Brain microvascular endothelial cell (primary cell): ENCODE measurements at places on chromosomes 3 and 15.

DNA sequence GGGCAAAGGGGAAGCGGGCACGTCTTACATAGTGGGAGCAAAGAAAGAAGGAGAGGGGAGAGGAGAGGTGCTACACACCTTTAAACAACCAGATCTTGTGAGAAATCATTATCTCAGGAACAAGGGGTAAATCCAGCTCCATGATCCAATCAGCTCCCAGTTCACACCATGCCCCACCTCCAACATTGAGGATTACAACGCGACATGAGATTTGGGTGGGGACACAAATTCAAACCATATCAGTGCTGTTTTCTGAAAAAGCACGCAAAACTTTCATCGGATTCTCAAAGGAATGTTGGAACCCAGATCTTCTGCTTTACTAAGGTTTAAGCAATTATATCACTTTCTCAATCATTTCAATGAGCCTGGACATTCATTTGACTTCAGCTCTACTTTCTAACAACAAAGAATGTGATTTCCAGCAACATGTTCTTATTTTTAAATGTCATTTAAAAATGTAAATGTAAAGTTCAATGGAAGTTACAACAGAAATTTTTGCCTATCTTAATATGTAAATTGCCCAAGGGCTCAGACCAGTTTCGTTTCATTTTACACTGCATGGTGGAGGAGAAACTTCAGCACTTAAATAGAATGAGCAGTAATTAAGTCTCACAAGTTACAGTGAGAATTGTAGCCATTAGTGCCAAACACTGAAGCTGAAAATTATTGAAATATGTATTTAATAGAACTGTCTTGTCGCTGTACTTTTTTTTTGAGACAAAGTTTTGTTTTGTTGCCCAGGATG, 8.4 kb upstream of the CCDC54 start:
- no peak for DNase-seq

- DNase-seq: no peak
These were observed 239.0 kb upstream of the NAALADL2 start for GRCh38 chr3:174620138-174620537.

GRCh38 chr3:46681387-46681786, 12.1 kb downstream of the ALS2CL start:
- no peak for DNase-seq

DNA sequence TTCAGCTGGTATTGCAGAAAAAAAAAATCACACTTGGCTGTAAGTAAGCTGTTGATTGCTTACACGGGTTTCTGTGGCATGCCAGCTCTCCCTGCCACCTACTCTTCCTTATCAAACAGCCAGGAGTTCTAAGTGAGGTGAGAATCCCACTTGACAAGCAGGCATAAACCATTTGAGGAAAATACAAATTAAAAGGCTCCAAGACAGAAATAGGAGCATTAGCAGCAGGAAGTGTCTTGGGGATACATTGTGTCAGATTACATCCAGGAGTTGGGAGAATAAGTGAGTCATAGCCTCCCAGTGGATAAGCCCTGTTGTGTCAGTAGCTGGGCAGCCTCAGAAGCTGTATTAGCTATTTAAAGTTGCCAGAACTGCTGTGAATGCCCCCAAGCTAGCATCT, 256.0 kb downstream of the CNTN4 start:
- no peak for DNase-seq

- no peak for DNase-seq
These were observed 9.1 kb upstream of the GRAMD2A start for GRCh38 chr15:72206677-72207000.

- no peak for DNase-seq
These were observed 30.2 kb downstream of the LYSMD4 start for GRCh38 chr15:99702895-99703602.

DNA sequence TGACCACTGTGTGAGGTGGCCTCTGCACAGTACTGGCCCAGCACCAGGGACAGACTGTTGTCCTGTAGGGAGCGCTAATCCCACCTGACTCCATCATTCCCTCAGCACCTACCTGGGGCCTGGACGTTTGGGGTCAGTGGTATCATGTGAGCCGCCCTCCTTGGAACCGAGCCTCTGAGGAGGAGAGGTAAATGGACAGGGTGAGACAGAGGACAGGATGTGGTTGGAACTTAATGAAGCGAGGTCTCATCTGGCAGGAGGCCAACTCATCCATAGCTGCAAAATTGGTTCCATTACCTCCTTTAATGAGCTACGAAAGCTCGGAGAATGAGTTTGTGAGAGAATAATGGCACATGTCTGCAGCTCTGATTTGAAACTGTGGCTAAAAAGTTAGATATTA, 13.9 kb downstream of the MAPKAPK3 start:
- no peak for DNase-seq

DNA sequence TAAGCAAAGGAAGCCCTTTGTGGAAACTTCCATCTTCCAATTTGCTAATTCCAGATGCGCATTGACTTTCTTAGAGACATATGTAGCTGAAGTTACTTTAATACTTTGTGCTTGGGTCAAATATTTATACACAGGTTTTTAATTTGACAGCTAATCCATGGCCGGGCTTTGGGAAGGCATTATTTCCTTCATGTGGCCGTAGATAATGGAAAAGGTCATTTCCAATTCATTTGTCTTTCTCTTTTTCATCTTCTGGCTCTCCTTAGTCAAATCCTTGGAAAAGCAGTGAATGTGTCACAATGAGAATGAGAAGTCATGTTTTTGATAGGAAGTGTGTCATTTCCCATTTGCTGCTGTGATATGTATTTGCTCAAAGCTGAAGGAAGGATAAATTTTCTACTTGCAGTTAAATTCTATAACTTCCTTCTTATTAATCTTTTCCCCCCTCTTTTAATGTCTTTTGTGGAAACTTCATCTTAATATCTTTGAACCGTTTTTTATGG, 323.3 kb downstream of the CLSTN2 start:
- DNase-seq: no peak

- DNase-seq: no peak
These were observed 316.8 kb downstream of the VPS13C start for GRCh38 chr15:61743345-61743909.

DNA sequence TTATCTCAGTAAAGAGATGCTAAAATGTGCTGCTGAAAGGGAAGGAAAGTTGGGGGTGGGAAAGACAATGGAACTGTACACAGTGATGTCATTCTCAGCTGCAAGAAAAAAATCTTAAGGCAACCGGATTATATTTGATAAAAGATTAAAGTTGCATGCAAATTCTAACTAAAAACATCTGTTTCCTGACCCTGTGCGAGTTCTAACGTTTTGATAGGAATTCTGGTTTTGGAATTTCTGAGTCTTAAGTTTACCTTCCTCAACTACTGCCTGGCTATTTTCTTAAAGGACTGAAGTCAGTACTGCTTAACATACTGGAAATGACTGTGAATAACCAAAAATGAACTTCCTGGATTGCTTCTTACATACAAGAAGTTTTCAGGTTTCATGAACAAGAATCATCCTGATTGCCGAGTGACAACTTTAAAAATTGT, 115.5 kb downstream of the SLC25A26 start:
- DNase-seq: peak; percentile 48

DNA sequence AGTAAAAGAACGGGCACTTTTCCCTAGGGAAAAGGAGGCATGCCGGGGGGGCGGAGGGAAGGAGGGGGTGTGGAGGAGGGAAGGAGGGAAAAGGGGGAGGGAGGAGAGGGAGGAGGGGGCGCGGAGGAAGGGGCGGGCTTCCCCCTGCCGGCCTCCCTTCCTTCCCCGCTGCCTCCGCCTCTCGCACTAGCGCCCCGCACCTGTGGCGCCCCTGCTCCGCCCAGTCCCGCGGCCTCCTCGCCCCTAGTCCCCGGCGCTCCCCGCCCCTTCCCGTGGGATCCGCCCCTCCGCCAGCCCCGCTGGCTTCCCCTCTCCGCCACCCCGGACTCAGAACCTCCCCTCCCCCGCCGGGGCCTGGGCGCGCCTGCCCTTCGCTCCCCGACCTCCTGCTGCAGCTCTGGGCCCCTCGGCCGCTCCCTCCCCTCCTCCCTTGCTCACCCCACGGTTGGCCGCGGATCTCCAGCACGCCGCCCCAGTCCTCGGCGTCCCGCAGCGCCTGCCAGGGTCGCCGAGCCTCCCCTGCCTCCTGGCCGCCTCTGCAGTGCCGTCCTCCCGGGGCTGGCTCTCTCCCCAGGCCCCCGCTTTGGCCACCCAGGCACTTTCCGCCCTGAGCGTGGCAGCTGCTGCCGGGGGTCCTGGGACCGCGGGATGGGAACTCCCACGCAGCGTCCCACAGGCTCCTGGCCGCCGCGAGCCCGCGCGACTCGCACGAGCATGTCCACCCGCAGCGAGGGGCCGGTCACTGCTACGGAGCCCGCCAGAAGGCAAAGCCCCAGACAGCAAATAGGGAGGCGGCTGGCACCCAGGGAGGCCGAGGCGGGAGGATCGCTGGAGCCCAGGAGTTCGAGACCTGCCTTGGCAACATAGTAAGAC, 147.4 kb downstream of the TJP1 start:
- DNase-seq: no peak

- no peak for DNase-seq
These were observed 110.7 kb upstream of the C2CD4B start for GRCh38 chr15:62275831-62276230.

DNA sequence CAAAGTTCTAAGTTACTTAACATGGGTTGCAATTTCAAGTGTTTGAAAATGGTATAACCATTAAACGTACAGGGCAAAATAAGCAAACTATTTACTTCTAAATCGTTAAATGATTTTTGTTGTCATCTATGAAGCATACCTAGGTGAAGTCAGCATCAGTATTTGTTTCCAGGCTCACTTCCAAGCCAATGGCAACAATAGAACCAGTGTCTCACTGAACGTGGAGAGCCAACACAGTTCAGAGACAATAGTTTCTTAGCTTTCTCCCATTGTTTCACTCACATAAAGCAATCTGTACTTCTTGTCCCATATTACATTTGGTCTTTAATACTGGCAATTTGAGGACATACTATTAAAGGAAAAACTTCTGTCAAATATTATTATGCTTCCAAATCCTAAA, 397.2 kb downstream of the MECOM start:
- DNase-seq: no peak

DNA sequence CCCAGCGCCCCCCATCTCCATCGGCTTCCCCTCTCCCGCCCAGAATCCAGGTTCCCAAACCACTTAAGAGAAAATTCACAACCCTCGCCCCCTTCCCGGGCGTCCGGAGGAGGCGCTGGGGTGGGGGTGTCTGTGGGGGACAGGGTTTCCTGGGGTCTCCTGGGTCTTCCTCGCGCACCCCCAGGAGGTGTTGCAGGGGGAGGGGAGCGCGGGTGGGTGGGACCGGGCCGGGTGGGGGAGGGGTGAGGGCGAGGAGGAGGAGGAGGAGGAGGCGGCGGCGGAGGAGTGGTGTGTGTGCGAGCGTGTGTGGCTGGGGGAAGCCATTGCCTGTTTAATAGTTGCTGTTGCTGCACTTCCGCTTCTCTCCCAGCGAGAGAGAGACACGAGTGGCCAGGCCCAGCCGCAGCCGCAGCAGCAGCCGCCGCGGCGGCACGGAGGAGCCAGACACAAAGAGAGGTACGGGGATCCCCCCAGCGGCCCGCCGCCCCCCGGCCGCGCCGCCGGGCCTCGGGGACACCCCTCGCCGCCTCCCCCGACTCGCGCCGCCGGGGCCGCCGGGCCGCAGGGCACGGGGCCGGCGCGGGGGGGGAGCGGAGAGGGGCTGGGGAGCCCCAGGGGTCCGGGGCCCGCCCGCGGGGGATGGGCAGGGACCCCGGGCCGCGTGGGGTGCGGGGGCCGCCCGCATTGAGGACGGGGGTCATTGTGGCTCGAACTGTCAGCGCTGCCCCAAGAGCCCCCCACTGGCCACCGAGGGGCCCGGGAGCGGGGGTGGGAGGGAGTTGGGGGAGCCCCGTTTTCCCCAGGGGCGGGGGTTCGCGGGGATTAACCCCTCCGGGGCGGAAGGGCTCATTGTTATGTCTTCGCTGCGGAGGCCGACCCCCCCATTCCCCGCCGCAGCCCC, at the start of gene UBE2E1:
Gene UBE2E1, plus strand, starts transcription at position 323 of the 901 bp plus-strand sequence. CDS start 1,315 bp downstream, outside the sequence.
- peak; percentile 60 for DNase-seq

DNA sequence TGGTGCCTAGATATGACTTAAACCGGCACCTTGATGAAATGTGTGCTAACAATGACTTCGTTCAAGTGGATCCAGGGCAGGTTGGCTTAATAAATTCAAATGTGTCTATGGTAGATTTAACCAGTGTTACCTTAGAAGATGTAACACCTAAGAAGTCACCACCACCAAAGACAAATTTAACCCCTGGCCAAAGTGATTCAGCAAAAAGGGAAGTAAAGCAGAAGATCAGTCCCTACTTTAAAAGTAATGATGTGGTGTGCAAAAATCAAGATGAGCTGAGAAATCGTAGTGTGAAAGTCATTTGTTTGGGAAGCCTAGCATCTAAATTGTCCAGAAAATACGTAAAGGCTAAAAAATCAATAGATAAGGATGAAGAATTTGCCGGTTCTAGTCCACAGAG, 1.1 kb downstream of the FAN1 start:
- DNase-seq: no peak

- no peak for DNase-seq
These were observed 291.7 kb downstream of the MEX3B start for GRCh38 chr15:81754078-81754477.

DNA sequence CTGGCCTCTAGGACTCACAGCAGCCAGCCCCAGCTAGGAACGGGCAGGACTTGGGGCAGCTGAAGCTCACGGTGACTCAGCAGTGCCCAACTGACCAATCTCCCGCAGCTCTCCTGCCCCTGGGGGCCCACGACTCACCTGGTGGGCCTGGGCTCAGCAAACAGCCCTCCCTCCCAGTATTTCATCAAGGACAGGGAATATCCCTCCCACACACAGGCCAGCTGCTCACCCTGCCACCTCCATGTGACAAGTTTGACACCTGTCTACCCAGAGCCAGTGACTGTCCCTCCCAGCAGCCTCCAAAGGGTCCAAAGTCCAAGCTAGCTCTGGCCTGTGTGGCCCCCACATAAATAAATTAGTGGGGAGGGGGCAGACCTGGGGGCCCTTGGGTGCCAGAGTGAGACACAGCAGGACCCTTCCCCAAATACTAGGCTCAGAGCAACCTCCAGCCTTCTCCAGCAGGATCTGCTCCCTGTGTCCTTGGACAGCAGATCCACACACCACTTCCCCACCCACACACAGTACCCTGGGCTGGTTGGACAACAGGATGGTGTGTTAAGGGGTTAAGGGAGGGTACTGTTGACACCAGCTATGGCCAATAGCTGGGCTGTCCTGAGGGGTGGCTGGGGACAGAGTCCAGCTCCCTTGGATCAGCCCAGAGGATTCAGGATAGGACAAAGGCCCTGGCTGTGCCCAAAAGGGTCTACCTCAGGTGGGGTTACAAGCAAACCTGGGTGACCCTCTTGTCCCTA, 4.3 kb downstream of the GNAT1 start:
- no peak for DNase-seq

- DNase-seq: no peak
These were observed 387.6 kb upstream of the CBLB start for GRCh38 chr3:106256249-106256957.

DNA sequence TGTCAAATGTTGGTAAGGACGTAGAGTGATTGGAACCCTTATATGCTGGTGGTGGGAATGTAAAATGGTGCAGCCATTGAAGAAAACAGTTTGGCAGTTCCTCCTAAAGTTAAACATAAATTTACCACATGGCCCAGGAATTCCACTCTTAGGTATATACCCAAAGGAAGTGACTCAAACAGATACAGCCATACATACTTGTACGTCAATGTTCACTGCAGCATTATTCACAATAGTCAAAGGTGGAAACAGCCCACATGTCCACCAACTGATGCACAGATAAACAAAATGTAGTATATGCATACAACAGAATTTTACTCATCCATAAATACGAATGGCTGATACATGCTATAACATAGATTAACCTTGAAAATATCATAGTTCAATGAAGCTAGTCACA, 13.2 kb downstream of the CLASP2 start:
- no peak for DNase-seq

GRCh38 chr3:167095976-167096375, 284.1 kb downstream of the ZBBX start:
- no peak for DNase-seq
